ENCODE measurements at places on chromosomes 16 and 17.

- DNase-seq: no peak
Observed at GRCh38 chr17:5826384-5826783, 242.1 kb upstream of the NLRP1 start.

GRCh38 chr17:56635641-56636040 lies 42.1 kb downstream of the NOG start:
- DNase-seq: no peak

DNA sequence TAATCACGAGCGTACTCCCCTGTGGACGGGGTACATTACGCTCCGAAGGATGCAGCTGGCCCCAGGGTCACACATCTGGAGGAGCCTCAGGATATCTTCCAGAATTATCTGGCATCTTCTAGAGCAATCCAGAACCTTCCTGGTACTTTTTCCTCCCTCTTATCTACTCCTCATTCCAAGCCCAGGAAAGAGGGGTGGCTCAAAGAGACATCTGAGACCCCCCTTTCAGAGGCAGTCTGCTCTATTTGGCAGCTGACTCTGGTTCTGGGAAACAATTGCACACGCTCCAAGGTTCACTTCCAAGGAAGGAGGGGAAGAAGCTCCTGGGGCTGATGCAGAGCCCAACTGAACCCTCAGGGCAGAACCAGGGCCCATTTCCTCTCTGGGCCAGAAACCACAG lies 14.9 kb downstream of the RBFOX3 start:
- DNase-seq: no peak

- no peak for DNase-seq
Observed at GRCh38 chr16:85167589-85168537, 55.6 kb upstream of the CIBAR2 start.

GRCh38 chr17:18994631-18995030 lies 9.9 kb downstream of the FAM83G start:
- no peak for DNase-seq

DNA sequence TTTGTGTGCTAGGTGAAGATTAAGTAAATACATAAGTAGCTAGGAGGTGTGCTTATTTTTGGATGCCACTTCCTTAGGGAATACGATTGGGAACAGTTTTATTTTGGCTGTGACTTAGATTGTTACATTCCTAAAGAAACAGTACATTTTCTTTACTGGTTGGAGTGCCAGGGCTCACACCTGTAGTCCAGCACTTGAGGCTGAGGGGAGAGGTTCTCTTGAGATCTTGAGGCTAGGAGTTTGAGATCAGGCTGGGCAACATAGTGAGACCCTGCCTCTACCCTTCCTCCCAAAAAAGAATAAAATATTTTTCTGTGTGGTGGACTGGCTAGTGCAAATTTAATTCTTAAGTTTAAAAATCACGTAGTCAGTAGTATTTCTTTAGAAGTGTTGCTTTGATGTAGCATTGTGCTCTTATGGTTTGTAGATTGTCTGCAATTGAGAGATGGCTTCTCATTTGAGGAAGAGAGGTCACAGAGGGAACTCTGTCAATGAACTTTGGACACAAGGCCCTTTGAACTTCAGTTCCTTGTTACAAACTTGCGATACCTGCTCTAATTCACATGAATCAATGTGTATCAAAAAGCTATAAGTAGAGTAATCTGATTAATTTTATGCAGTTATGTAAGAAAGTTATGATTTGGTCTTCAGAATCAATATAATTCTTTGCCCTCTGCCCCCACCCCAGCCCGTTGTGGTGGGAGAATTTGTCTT lies 7.1 kb downstream of the HAPSTR1 start:
- no peak for DNase-seq

All from stimulated activated CD4-positive, alpha-beta T cell treated with anti-CD3 and anti-CD28 coated beads, TNF-alpha, amount 100 ng/mL, for 1 hour (primary cell).